ENCODE measurements at places on chromosomes 12 and 14. TPM values are rescaled to one million over a fixed set of nuclear protein-coding genes. Genes with fewer than 3 reads are reported as not detected.

- no peak for DNase-seq
Measured at GRCh38 chr12:4388662-4389061, 9.2 kb upstream of the FGF23 start.

DNA sequence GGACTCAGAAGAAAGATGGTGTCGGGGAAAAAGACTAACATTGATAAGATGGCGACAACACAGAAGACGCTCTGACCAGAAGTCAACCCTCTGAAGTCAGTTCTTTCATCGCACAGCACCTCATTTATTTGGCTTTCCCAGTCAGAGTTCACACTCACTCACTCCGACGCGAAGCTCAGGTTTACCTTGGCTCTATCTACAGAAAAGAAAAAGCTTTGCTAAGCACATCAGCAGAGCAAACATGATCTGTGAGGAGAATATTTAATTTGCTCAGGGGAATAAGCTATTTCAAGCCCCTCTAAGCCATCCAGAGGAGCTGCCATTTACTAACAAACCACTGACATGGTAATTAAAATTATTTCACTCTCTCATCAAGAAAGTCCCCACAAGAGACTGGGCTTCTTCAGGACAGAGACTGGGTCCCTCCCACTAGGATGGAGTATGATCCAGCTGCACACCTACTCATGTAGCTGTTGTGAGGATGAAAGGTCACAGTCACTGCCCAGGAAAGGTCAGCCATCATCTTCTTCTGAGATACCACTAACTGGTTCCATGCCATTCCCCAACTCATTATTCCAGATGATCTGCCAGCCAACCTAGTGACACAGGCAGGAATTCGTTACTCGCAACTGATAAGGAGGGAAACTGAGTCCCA, 111.4 kb downstream of the TTC7B start:
- no peak for DNase-seq

DNA sequence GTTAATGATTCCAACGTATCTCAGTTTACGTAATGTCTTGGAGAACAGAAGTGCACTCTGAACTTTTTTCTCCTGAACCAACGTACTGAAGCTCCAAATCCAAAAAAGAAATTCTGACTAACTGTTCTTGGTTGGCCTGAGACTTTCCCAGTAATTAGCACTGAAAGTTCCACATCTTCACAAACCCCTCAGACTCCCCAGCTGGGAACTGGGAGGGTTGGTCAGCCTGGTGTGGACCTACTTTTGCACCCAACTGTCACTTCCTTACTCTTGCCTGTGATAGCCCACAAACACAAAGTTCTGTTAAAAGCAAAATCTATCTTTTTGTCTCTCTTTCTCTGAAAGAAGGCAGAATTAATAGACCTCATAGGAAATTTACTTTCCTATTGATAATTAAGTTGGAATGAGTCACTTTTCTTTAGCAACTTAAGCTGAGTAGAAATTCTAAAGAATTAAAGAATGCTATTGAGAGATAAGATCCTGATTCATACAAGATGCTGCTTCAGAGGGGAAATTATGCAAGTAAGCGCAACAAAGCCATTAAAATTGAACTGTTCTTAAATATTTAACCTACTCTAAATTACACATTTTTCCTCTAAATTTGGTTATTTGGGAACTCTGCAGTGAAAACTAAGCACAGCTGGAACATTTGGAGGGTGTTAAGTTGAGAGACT, 155.0 kb downstream of the EPS8 start:
- DNase-seq: no peak

GRCh38 chr12:131850856-131851559, 22.8 kb downstream of the MMP17 start:
- no peak for DNase-seq

DNA sequence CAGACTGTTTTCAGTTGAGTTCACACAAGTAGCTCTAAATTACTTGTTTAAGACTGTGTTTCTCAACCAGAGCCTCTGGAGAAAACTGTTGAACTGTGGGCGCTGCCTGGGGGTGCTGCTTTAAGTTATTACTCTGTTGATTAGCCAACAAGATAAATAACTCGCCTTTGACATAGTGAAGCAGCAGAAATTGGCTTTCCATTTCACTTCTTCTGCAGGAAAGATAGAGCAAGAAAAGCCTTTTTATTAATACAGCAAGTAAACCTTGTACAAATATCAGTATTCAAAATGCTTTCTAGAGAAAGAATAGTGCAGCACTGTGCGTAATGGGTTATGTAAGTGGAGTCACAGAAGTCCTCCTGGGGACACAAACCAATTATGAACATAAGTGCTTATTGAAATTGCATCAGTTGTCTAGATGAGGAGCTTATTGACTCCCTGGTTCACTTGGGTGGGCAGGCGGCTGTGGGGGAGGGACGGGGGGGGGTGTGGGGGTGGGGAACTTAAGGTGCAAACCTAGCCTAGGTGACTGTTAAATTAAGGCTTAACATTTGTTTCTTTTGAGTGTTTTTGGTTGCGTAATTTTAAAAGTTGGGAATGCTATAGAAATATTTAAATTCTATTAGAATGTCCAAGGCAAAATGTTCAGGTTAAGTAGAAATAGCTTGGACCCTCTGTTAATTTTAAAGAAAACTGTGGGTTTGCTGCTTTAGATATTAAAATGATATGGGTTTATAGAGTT, 6.3 kb downstream of the FRS2 start:
- DNase-seq: no peak

DNA sequence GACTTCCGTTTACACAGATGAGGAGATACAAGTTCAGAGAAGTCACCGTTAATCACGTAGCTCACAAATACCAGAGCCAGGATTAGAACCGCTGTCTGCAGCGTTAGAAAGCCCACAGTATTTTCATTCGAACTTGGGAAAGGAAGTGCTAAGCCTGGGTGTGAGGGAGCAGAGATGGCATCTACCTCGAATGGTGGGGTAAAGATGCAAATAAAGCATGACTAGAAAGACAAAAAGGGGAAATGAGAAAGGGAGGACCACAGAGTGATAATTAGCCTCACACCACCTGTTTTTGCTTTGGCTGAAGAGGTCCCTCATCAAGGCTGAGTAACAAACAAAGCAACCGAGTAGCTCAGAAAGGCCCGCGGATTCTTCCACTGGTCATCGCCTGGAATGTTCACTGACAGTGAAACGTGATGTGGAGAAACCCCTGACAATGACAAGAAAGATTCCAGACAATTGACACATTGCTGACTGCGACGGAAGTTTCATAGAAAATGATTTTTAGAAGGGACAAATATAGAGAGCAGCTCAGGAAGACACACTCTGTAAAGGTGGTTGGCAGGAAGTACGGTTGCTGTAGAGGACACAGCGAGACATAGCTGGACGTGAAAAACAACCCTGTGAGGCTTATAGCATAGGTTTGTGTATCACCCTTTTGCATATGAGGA, 31.5 kb upstream of the BHLHE41 start:
- DNase-seq: no peak

The PTPRR gene
- total RNA-seq: not detected

All from natural killer cell (primary cell).